PC-9 (cell line): ENCODE measurements at places on chromosomes 12 and 14.
A peak's percentile ranks its signal among the peaks of the same experiment; 100 is the strongest.

- peak; percentile 7 for DNase-seq
Measured at GRCh38 chr12:71719647-71720370, 33.9 kb downstream of the TMEM19 start.

- peak; percentile 63 for DNase-seq
Measured at GRCh38 chr12:15856097-15856982, 25.8 kb upstream of the STRAP start.

DNA sequence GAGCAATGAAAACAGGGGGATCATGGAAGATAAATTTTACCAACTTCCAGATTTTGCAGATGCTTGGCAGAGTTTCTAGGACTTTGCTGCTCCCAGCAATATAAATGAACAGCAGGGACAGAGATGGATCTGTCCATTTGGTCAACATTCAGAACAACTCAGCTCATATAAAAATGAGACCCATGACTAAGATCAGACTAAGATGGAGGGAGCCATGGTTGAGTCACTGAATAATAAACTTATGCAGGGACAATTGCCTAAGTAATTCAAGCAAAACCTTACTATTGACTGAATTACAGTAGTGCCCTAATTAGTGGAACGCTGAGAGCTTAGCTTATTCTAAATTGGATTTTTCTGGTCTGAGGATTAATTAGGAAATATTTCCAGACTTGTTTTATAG is 205.1 kb downstream of the SLC5A8 start:
- DNase-seq: no peak

GRCh38 chr14:77730976-77731497 is 23.1 kb downstream of the SLIRP start:
- DNase-seq: no peak

GRCh38 chr14:54805445-54806322 is 96.9 kb downstream of the GCH1 start:
- DNase-seq: peak; percentile 81

DNA sequence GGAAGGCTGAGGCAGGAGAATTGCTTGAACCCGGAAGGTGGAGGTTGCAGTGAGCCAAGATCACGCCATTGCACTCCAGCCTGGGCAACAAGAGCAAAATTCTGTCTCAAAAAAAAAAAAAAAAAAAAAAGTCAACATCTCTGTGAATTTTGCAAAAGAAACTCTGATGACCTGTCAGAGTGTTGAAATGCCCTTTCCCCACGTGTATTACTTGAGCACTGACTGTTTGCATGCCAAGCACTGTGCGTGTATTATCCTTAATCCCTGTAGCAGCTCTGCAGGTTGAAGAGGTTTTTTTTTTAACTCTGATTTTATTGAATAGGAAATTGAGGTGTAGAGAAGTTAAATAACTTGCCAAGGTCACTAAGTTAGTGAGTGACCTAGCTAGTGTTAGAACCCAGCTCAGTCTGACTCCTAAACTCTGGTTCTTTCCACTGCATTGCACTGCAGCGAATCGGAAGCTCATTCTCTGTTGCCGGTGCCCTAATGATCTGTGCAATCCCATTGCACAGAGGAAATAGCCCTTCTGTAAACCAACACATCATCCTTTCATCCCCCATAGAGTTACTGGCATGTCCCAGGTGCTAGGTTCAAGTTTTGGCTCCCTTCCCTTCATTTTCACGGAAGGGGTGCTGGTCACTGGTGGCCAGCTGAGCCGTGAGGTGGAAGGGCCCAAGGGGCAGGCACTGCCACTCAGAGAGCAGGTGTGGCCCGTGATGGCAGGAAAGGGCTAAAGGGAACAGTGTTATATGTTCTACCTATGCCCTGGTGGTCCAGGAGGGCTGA is 122.3 kb downstream of the EML1 start:
- no peak for DNase-seq

- peak; percentile 5 for DNase-seq
Measured at GRCh38 chr14:32078023-32078857, 1.1 kb downstream of the ARHGAP5 start.

GRCh38 chr12:114612062-114612461 is 71.9 kb downstream of the TBX3 start:
- DNase-seq: no peak
